ENCODE measurements at places on chromosomes 3 and 15.

DNA sequence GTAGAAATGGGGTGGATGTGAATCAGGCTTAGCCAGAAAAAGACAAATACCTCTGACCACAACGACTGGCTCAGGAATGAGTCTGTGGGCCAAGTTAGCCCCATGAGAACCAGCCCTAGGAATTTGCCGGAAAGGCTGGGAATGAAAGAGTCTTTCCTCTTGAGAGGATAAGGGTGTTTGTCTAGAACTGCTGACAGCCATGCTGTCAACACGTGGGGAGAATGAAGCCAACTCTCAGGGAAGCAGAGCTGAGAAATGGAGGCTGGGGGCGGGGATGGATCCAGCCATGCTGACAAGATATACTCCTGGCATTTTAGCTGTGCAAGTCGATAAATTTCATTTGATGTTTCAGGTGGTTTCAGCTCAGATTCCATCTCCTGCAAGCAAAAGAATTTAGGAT lies 10.6 kb upstream of the SLC6A1 start:
- DNase-seq = no peak

- peak; percentile 46 for DNase-seq
These were observed 51.8 kb downstream of the CHST2 start for GRCh38 chr3:143171141-143171980.

- DNase-seq = no peak
These were observed 45.4 kb downstream of the BTD start for GRCh38 chr3:15646851-15647511.

- no peak for DNase-seq
These were observed 21.3 kb downstream of the ITGA11 start for GRCh38 chr15:68410466-68411342.

GRCh38 chr15:68997050-68997449 lies 17.4 kb upstream of the NOX5 start:
- DNase-seq = no peak

- no peak for DNase-seq
These were observed 51.4 kb downstream of the XXYLT1 start for GRCh38 chr3:195219351-195220230.

DNA sequence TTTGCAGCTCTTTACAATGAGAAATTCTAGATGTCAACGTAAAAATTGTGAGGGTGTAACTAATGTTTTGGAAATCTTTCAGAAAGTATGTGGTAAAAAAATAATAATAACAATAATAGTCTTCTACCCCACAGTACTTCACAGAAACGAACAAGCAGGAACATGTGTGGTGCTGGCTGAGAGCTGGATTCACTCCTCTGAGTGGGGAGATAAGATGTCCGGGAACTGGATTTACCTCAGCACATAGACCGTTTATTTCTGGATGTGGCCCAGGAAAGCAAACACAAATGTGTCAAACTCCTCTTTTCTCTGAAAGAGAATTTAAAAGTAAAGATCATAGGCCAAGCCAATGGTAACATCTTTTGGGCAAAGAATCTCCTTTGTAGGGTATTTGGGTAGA lies 103.4 kb downstream of the SLC49A4 start:
- no peak for DNase-seq

GRCh38 chr3:108437439-108437838 lies 73.0 kb downstream of the MYH15 start:
- no peak for DNase-seq

GRCh38 chr3:84755860-84756259 lies 202.9 kb upstream of the CADM2 start:
- no peak for DNase-seq

GRCh38 chr3:46852334-46852720 lies 10.9 kb downstream of the MYL3 start:
- DNase-seq = no peak

- no peak for DNase-seq
These were observed 229.7 kb upstream of the BHLHE40 start for GRCh38 chr3:4749567-4750002.

GRCh38 chr3:161649900-161650484 lies 153.4 kb downstream of the OTOL1 start:
- no peak for DNase-seq

DNA sequence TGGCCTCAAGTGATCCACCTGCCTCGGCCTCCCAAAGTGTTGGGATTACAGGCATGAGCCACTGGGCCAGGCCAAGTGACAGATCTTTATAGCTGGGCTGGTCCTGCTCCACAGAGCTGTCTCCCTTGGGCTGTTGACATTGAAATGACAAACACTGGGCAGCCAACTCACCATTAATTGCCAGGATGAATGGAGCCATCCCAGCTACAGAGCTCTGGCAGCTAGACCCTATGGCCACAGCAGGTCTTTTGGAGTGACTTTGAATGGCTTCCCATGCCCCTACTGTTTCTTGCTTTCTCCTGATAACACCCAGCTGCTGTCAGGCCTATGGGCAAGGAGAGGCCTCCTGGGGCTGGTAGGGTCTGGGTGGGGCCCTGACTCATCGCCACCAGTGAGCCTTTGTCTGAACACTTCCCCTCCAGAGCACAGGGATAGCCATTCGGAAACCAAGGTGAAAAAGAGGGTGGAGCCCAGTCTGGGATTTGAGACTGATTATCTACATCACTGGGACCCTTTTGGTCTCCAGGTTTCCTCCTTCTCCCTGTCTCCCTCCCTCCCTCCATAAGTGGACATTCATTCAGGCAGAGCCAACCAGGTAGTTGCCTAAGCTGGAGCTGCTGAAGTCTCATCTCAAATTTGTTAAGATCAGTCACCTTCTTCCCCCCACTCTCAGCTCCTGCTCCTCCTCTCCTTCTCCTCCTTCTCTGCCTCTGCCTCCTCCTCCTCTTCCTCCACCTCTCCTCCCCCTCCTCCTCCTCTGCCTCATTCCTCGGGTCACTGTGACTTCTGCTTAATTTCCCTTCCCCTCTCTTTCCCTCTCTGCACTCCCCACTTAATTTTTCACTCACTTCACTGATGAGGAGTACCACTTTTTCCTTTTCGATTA lies 34.0 kb downstream of the BHLHE40 start:
- DNase-seq = peak; percentile 69

DNA sequence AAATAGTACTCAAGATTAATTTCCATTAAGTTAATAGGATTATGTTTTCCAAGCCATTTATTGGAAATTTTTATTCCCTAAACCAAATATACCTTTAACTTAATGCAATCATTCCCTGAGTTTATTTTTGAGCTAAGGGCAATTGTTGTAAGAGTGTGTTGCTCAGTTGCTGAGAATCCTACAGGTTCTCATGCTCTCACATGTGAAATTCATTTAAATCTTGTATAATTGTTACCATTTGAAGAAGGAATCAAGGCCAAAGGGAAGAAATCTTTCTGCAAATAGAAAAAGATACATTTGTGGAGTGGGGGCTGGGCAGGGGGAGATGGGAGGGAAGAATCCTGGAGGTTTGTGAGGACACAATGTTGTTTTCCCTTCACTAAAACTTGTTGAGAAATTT lies 202.7 kb upstream of the STRIT1 start:
- DNase-seq = no peak

DNA sequence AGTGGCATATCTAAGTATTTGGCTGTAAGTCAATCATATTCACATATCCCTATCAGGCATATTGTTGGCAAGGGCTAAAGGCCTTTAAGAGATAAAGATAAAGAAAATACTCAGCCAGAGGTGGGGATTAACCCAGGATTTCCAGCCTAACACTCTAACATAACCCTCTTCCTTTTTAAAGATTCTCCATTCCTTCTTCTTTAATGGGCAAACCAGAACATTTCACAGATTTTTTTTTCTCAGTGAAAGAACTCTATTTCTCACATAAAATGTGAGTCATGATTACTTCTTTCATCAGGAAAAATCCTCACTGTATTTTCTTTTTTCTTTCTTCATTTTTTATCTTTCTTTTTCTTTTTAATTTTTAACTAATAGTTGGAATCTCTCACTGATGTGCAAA lies 200.4 kb downstream of the NR1D2 start:
- no peak for DNase-seq

- DNase-seq = no peak
These were observed 5.4 kb downstream of the TLNRD1 start for GRCh38 chr15:81006124-81006523.

DNA sequence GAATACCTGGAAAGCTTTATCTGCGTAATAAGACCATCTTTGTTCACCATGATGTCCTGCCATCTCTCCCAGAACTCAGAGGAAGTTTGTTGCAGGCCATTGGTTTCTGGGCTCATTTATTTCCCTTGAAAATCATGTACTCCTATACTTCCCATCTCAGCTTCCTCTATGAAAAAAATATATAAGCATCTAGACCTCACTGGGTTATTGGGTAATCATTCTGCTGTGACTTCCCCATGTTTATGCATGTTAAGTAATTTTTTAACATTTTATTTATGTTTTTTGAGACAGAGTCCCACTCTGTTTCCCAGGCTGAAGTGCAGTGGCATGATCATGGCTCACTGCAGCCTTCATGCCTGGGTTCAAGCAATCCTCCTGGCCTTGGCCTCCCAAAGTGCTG lies 184.5 kb downstream of the ZPLD1 start:
- DNase-seq = peak; percentile 71

- DNase-seq = peak; percentile 84
These were observed 114.3 kb downstream of the DIPK2A start for GRCh38 chr3:144085964-144086363.

GRCh38 chr3:28672406-28672805 lies 323.8 kb upstream of the AZI2 start:
- DNase-seq = no peak

DNA sequence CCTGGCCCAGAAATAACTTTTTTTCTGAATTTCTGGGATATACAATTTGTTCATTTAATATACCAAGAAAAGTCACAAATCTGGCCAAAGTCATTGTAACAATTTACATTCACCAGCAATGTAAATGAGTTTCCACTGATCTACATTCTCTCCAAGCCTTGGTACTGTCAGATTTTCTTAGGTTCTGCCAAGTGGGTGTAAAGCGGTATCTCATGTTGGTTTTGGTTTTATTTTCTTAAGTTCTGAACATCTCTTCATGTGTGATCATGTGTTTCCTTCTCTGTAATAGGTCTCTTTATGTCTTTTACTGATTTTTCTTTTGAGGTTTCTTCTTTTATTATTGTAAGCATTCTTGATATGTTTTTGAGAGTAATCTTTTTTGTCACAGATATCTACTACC lies 235.6 kb upstream of the COL8A1 start:
- no peak for DNase-seq

- DNase-seq = peak; percentile 2
These were observed 351.2 kb downstream of the RAP2B start for GRCh38 chr3:153513236-153513635.

DNA sequence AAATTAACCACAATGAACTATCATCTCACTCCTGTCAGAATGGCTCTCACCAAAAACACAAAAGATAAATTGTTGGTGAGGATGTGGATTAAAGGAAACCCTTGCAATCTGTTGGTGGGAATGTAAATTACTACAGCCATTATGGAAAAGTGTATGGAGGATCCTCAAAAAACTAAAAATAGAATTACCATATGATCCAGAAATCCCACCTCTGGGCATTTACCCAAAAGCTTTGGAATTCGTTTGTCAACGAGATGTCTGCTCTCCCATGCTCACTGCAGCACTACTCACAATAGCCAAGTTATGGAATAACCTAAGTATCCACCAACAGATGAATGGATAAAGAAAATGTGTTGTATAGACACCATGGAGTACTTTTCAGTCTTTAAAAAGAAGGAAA lies 21.6 kb downstream of the FSIP1 start:
- DNase-seq = no peak

GRCh38 chr3:46609944-46610722 lies 2.2 kb upstream of the FAM240A start:
- DNase-seq = no peak

- no peak for DNase-seq
These were observed 21.6 kb downstream of the ESYT3 start for GRCh38 chr3:138455801-138456716.

DNA sequence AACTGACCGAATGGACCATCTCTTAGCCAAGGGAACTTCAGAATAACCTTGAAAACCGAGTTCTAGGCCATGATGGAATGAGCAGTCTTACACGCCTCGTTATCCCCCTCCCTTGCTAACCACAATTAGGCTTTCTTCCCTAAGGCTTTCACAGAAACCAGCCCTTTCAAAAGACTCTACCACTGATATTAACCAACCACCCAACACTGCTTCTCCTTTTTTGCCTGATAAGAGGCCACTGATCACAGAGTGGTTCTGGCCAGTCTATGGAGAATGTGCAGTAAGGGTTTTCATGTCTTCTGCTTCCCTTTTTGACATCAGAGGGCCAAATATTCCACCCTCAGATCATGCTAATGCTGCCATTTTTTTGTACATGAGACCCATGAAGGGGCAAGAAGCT lies 59.3 kb downstream of the MCF2L2 start:
- peak; percentile 79 for DNase-seq

DNA sequence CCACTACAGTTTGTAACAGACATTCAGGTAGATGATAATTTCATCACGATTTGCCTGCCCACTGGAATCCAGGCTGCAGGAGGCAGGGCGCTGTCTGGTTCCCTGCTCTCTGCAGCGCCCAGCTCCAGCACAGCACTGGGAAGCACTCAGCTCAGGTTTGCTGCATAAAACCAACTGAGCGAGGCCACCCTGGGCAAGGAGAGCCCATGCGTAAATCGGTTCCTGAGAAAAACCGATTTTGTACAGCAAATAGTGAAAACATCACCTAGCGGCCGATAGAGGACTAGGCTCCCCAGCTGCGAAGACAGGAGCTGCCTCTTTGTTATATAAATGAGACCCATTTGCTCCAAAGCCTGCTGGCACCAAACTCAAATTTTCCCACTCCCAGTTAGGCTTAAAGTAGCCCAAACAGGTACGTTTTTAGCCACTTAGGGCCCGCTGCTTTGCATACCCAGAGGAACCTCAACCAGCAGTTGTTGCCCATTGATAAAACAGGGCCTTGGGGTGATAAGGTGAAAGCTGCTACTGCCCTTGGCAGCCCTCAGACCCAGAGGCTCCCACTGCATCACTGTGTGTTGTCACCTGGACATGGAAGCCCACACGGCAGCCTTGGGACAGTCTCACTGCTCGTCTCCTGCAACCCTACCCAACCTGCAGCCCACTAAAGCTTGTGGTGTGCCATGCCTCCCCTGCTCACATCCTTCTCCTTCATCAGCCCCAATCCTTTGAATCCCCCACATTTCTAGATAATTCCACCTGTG lies 47.5 kb downstream of the ALDH1L1 start:
- DNase-seq = no peak

GRCh38 chr15:50523851-50524251 lies 22.6 kb downstream of the USP50 start:
- DNase-seq = no peak

GRCh38 chr3:159798951-159799350 lies 189.7 kb upstream of the IL12A start:
- DNase-seq = no peak

- no peak for DNase-seq
These were observed 15.1 kb downstream of the GOLIM4 start for GRCh38 chr3:168080499-168081170.

DNA sequence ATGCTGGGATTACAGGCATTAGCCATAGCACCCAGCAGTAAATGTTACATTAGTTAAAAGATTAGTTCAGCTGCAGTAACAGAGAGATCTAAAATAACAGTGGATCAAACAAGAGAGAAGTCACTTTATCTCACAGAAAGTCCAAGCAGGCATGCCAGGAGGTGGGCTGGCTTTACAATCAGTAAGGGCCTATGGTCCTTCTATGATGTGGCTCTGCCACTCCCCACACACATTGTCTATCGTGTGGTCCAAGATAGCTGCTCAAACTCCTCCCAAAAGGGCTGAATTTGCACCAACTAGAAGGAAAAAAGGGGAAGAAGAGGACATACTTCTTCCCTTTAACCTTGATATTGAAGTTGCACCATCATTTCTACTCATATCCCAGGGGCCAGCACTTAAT lies 4.6 kb upstream of the RUVBL1 start:
- peak; percentile 46 for DNase-seq

All from suppressor macrophage (primary cell).